ENCODE measurements at places on chromosomes 12 and 14.

DNA sequence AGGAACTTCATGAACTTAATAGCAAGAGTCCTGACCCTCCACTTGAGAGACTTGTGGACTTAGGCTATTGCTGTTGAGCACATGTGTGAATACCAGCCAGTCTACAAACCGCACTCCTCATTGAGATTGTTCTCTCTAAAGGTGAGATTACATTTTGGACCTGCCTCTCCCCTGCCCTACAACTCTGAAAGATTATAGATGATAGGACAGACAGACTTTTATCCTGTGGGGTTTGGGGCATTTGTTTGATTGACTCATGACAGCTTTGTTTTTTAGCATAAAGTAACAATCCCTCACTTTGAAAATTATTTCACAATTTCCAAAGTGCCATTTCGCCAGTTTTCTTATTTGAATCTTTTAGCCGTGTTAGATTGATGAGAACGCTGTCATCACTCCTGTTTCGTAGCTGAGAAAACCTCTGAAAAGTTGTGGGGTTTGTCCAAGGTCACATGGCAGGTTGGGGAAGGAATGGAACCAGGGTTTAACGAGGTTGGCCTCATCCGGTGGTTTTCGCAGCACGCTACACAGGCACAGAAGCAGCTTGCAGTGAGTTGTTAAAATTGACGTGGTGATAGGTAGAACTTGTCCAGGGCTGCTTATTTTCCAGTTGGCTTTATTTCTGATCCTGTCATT is 836 bp downstream of the EVL start:
- no peak for DNase-seq

GRCh38 chr12:5720381-5721005 is 224.6 kb downstream of the ANO2 start:
- peak; percentile 52 for DNase-seq

DNA sequence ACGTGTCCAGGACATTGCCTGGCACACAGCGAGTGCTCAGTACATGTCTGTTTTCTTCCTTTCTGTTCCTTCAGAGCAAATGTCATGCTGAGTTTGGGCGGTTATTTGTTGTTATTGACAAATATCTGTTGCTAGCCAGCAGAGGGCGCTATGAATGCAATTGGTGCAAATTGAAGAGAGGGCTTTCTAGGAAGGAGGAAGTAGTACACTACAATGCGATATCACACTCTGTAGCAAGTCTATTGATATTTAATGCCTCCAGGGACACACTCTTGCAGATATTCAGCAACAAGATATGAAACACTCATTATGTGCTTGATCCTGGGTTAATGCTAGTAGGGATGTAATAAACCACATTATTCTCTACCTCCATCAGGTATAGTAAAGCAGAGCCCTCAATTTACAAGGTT is 267.3 kb upstream of the SRRM4 start:
- DNase-seq: peak; percentile 64

DNA sequence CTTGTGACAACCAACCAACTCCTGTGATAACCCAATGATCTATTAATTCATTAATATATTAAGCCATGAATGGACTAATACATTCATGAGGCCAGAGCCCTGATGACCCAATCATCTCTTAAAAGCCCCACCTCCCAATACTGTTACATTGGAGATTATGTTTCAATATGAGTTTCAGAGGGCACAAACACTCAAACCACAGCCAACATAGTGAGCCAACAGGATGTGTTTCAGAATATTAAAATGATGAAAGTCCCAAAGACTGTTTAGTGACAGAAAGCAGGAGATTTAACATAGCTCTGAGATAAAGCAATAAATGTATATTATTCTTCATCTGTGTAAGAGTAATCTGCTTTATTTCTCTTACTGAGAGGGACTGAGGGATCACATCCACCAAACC is 71.7 kb downstream of the PTPRO start:
- no peak for DNase-seq

DNA sequence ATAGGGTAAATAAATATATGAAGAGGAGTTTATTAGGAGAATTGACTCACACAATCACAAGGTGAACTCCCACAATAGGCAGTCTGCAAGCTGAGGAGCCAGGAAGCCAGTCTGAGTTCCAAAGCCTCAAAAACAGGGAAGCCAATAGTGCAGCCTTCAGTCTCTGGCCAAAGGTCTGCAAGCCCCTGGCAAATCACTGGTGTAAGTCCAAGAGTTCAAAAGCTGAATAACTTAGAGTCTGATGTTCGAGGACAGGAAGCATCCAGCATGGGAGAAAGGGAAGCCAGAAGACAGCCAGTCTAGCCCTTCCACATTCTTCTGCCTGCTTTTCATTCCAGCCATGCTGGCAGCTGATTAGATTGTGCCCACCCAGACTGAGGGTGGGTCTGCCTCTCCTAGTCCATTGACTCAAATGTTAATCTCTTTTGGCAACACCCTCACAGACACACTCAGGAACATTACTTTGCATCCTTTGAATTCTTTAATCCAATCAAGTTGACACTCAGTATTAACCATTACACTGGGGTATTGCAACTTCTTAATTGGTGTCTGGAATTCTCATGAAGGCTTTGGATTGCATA is 736.5 kb upstream of the LMO3 start:
- peak; percentile 90 for DNase-seq

- no peak for DNase-seq
Measured at GRCh38 chr14:93619176-93619793, 169.0 kb downstream of the PRIMA1 start.

GRCh38 chr12:94717108-94717507 is 66.8 kb upstream of the TMCC3 start:
- DNase-seq: no peak

GRCh38 chr12:122944605-122945592 is 21.4 kb downstream of the ABCB9 start:
- DNase-seq: peak; percentile 94

DNA sequence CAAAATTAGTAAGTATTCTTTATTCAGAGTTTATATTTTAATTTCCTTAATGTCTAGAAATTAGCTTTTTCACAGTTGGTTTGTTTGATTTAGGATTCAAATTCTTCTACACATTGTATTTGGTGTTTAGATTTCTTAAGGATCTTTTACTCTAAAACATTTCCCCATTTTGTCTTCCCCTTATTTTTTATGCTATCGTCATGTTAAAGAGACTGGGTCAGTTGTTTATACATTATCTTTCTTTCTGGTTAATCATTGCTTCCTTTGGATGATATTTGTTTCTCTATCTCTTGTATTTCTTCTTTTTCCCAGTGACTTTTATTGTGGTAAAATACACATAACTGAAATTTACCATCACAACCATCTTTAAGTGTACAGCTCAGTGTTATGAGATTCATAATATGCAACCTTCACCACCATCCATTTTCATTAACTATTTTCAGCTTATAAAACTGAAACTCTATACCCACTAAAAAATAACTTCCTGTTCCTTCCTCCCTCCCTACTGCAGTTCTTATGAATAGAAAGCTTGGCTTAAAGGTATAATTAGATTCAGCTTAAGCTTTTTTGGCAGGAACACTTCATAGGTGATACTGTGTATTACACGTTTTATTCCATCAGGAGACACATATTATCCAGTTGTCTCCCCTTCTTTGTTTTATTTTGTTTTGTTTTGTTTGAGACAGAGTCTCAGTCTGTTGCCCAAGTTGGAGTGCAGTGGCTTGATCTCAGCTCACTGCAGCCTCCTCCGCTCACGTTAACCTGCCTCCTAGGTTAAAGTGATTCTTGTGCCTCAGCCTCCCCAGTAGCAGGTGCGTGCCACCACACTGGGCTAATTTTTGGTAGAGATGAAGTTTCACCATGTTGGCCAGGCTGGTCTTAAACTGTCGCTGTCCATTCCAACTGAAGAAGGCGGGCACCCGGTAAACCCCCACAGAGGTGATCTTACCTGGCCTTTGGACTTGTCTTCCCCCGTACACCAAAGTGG is 45.0 kb downstream of the NOPCHAP1 start:
- DNase-seq: no peak

DNA sequence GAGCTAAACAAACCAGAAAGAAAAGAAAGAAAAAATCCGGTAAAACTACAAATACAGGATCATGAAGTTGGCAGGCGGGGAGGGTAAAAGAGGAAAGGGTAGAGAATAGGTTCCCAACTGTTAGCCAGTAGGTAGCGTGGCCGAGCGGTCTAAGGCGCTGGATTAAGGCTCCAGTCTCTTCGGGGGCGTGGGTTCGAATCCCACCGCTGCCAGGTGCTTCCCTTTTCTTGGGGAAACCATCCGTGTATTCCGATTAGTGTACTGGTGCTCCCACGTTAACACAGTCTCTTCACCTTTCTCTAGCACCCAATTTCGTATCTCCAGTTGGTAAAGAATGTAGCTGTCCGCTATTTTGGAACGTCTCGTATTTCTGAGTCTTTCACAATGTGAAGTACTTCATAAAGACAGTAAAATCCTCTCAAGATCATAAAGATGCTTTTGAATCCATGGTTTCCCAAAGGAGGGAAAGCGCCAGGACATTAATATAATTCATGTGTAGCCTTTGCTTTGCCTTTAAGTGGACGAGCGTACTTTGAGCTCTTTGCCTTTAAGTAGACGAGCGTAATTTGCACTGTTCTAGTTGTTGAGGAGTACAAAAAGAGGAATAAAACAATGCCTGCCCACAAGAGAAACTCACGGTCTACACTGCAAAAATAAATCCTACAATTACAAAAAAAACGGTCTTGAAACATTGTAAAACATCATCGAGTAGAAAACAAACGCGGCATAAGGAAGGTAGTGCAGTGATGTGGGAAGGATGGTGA is 19.0 kb upstream of the RNASE12 start:
- peak; percentile 89 for DNase-seq

- DNase-seq: no peak
Measured at GRCh38 chr12:45174595-45174994, 41.3 kb upstream of the ANO6 start.

DNA sequence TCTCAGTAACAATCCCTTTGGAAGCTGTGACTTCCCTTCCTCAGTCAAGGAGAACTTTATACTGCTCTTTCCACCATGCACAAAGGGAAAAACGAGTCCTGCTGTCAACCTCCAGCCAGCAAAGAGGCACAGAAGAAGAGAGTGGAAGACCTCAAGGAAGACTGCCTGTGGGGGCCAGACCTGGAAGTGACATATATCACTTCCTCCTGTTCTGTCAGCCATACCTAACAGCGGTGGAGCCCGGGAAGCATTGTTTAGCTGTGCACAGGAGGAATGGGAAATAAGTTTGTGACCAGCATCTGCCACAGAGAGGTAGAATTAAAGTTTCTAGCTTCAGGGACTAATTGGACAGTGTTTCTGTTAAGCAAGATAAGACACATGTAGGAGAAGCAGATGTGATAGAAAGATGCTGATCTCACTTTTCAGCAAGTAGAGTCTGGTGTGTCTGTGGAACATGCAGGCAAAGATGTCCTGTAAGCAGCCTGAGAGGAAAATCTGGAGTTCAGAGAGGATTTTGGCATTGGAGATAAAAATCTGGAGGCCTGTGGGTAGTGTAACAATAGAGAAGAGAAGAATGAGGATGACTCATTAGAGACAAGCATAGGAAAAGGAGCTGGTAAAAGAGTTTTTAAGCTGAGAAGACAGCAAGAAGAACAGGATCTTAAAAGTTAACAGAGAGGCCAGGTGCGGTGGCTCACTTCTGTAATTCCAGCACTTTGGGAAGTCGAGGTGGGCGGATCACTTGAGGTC is 141.6 kb upstream of the CPSF6 start:
- peak; percentile 77 for DNase-seq

GRCh38 chr14:104576232-104576969 is 3.2 kb upstream of the C14orf180 start:
- peak; percentile 67 for DNase-seq

DNA sequence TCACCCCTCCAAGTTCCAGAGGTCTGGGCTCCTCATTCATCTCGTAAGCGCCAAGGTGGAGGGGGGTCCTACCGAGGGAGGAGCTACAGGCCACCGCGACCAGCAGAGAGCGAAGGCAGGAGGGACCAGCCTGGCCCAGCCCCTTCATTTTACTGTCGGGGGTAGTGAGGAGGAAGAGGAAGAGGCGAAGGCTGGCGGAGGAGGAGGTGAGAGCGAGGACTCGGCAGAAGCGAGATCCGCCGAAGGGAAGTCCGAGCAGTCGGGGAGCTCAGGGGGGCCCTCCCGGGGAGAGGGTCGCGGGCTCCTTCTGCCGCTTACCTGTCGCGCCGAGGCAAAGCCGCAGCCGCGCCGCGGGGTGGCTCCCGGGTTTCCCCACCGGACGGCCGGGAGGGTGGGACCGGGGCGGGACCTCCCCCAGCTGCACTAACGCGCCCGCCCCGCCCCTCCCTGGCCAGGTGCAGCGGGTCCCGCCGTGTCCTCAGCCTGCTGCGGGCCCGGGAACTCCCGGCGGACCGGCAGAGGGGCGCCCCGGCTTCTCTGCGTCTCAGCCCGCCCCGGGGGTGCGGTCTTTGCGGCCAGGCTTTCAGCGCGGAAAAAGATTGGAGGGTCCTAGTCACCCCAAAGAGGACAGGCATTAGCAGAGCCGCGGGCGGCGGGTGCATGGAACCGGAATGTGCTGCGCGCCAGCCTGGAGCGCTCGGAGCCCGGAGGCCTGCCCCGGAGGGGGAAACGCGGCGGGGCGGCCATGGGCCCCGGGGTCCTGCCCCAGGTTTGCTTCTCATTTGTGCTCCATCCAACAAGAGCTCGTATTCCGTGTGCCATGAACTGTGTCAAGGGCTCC is at the start of gene GALNT6:
Gene GALNT6, minus strand, starts transcription at position 124 of the 841 bp plus-strand sequence. CDS start 11,625 bp downstream, outside the sequence.
- peak; percentile 92 for DNase-seq

GRCh38 chr12:48940181-48940580 is 14.9 kb upstream of the FKBP11 start:
- DNase-seq: no peak

DNA sequence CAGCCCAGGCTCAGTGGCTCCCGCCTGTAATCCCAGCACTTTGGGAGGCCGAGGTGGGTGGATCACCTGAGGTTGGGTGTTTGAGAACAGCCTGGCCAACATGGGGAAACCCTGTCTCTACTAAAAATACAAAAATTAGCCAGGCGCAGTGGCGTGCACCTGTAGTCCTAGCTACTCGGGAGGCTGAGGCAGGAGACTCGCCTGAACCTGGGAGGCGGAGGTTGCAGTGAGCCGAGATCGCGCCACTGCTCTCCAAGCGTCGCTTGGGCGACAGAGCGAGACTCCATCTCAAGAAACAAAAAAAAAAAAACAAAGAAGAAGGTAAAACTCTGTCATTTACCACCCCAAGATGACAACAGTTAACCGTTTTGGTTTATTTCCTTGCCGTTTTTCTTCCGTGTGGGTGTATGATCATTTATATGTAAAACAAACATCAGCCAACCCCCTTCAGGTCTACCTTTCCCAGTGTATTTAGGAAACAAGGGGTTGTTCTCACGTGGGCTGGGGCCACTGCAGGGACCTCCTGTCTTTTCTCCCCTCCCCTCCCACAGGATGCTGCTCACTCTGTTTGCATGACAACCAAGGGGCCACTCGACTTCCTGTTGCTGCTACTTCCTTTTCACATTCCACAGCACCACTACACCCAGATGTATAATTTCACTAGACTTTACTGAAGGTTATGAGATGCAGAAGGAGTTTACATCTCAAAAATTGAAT is 13.6 kb downstream of the TTC9 start:
- peak; percentile 49 for DNase-seq
